Fibroblast of upper back skin (primary cell): ENCODE measurements at places on chromosomes 6 and 20.

DNA sequence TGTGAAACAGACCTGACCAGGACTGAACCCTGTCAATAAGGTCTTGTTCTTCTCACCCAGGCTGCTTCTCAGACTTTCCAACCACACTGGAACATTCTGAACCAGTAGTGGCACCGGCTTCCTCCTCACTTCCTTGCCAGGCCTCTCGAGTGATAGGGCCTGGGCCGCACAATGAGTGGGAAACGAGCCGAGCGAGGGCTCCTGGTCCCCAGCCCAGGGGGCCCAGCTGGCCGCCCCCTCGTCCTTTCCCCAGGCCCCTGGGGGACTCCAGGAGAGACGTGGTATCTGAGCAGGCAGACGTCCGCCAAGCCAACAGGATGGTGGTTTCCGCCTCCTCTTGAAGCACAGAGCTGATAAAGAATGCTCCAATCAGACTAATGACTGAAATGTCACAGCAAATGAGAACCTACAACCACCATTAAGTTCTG is 117.9 kb downstream of the GMDS start:
- no peak for DNase-seq

DNA sequence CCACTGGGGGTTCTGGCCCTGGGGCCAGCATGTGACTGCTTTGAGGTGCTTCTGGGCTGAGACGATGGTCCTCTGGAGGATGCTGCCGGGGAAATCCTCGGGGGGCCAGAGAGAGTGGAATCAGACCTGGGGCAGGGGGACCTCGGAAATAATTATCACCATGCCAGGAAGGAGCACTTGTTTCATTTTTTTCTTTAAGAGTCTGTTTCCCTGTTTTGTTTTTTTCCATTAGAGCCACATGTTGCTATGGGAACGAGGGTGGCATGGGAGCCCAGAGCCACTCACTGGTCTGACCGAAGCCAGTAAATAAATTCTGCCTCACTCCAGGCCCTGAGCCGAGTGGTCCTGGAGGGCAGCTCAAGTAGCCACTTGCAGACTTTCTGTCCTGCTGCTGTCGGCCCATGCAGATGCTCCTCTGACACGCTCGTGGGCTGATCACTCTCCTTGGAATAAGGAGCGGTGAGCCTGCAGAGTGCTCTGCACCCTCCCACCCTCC is 365.1 kb downstream of the ZFAND3 start:
- no peak for DNase-seq

DNA sequence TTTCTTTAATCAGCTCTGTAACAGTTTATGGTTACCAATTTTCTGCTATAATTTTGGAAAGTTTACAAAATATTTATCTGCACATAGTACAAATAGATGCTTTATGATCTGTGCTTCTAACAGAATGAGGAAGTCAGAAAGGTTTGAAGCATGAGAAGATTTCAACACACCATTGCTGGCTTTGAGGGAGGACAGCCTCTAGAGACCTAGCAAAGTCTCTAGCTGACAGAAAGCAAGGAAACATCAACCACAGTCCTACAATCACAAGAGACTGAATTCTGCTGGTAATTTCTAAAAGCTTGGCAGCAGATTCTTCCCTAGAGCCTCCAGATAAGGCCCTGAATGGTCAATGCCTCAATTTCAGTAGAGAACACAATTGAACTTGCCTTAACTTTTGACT is 750.8 kb upstream of the SLC35B3 start:
- DNase-seq, result no peak

- peak; percentile 39 for DNase-seq
Measured at GRCh38 chr6:144662812-144663365, 377.8 kb downstream of the UTRN start.

DNA sequence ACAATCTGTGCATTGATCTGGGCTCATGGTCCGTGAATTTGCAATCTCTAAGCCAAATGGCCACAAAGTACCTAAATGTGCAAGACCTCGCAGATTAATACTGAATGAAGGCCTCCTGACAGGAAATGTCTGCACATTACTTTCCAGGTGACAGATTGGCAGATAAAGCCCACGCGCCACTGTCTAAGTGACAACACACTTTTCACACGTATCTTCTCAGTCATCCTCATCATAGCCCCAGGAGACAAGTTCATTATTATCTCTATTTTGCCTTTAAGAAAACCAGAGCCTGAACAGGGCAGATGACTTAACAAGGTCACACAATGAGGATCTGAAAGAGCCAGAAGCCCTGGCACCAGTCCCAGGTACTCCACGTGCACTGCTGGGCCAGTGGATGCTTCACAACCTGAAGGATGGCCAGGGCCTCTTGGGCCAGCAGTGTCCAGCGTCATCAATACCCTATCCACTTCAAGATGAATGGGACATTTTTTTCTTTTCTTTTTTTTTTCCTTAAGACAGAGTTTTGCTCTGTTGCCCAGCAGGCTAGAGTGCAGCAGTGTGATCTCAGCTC is 266.3 kb downstream of the PTPRT start:
- DNase-seq, result no peak

DNA sequence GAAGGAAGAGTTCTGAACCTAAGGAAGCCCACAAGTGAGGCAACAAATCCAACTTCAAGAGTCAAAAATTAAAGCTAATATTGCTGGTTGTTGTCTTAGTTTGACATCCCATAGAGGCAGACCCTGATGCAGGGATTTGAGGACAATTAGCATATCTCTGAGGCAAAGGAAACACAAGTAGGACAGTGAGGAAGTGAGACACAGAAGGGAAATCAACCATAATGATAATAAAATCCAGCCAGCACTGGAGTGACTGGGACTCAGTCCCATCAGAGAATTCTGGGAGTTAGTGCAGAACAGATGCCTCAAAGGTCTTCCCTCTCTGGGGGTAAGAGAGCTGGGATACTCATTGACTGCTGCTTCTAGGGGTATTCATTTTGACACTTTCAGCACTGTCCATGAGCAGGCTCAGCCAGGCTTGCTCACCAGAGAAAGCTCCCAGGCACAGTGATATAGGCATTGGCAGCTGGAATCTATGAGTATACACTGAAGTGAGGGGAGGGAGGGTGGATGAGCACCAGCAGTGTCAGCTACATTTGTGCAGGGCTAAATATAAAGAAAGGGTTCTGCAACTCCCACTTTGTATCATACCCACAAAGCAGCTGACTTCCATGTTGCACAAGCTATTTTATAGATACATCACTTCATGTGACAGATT is 43.4 kb upstream of the SPTLC3 start:
- peak; percentile 5 for DNase-seq

- no peak for DNase-seq
Measured at GRCh38 chr6:95501032-95501904, 76.1 kb upstream of the MANEA start.

GRCh38 chr6:164097056-164097455 is 682.5 kb downstream of the QKI start:
- DNase-seq, result no peak

DNA sequence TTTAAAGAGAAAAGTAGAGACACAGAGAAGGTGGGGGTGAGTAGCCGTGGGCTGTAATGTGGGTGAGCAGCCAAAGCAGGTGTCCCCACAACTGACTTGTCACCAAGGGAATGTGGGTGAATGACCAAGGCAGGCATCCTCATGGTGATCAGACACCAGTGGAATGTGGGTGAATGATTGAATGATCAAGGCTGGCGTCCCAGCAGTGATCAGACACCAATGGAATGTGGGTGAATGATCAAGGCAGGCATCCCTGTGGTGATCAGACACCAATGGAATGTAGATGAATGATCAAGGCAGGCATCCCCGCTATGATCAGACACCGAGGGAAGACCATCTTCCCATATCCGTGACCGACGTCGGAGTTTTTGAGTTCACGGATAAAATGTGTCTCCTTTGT is 49.8 kb upstream of the OR14J1 start:
- no peak for DNase-seq

DNA sequence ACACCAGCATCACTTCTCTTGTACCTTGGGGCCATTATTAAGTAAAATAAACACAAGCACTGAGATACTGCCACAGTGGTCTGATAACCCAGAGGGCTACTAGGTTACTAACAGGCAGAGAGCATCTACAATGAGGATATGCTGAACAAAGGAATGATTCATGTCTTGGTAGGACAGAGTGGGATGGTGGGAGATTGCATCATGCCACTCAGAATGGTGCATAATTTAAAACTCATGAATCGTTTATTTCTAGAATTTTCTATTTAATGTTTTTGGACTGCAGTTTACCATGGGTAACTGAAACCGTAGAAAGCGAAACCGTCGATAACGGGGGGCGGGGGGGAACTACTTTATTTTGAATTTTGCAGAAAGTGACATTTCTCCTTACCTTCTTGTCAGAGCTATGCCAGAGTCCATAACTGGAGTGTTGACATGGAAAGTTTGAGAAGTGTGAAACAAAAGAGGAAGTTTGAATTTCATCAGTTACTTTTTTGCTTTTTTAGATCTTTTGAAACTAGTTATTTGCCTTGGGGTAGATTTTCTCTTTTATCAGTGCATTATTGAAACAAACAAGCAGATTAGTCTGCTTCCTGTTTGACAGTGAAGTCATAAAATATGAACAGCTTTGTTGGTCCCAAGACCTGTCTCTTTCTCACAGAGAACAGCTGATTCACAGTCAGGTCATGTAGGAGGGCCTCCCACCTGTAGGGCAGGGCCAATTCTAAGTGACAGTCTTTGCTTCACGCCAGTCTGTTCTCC is 124.9 kb downstream of the KLHL32 start:
- peak; percentile 9 for DNase-seq

- DNase-seq, result peak; percentile 90
Measured at GRCh38 chr20:5658912-5659345, 91.3 kb upstream of the SHLD1 start.

GRCh38 chr20:6034134-6034969 is 19.5 kb downstream of the LRRN4 start:
- peak; percentile 43 for DNase-seq

DNA sequence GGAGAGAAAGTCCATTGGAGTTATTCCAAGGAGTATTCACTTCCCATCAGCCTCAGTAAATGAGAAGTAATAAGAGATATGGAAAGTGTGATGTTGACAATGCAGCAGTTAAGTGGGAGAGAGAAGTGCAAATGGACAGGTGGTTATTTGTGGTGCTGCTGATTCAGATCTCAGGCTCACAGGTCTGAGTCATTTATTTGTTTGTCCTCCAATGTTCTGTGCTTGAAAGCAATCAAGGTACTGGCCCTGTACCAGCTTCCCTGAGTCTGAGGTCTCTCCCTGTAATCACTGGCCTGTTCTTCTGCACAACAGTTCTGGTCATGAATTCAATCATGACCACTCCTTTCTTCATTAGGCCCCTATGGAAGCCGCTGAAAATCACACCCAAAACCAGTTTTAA is 827.7 kb downstream of the MAFB start:
- DNase-seq, result no peak
